Left forelimb (tissue), 1 donor: ENCODE measurements at places on chromosomes 3 and 15.
A peak's percentile ranks its signal among the peaks of the same experiment; 100 is the strongest.

GRCh38 chr3:7700977-7701376 lies 800.6 kb upstream of the LMCD1 start:
- no peak for DNase-seq

- DNase-seq = peak; percentile 71
Measured at GRCh38 chr15:70415398-70415797, 317.7 kb upstream of the TLE3 start.

DNA sequence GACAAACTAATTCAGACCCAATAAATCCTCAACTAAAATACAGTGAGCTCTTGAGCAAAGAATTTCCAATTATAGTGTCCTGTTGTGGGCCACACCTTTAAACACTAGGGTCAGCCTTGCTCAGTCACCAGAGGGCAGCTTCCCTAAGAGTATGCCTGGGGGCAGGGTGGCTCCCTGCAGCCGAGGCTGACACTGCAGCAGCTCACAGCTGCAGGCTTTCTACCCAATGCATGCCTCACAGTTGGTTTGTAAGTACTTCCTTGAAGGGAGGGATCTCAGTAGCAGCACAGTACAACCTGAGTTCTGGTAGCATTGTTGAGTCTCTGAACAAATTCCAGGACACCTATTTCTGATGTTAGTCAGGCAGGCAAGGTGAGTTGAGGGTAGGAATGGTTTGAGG lies 335.6 kb downstream of the TUSC7 start:
- DNase-seq = no peak

- DNase-seq = no peak
Measured at GRCh38 chr15:66369773-66370651, 13.5 kb upstream of the TIPIN start.

DNA sequence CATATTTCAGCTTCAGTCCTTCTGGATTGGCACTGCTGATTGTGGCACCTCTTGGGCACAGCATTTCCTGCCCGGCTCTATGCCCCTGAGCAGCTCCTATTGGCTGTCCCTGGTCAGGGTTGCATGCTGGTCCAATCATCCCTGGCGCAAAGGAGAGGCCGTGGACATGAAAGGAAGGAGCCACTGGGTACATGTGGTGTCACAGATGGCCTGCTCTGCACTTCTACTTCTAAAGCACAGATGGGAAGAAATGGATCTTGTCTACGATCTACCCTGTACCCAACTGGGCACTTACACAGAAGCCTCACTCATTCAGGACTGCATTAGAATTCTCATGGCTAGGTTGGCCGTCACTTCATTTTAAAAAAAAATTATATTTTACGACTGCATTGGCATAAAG lies 232.5 kb downstream of the SHQ1 start:
- DNase-seq = no peak

- no peak for DNase-seq
Measured at GRCh38 chr3:169300436-169300835, 363.1 kb downstream of the MECOM start.

DNA sequence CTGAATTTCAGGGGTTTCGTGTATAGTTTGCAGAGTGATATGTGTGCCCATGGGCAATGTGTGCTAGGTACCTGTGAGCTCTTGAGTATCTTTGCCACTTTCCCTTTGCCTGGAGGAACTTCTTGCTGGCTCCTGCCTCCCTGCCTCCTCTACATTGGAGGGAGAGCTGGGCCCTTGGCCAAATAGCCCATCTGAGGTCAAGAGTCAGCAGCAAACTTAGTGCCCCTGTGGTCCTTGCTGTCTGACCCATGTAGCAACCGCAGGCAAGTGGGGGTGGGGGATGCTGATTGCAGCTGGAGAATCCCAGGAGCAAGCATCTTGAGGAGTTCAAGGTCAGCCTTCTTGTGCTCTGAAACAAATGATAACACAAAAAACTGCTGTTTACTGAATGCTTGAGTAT lies 5.4 kb upstream of the TBC1D21 start:
- DNase-seq = peak; percentile 36

DNA sequence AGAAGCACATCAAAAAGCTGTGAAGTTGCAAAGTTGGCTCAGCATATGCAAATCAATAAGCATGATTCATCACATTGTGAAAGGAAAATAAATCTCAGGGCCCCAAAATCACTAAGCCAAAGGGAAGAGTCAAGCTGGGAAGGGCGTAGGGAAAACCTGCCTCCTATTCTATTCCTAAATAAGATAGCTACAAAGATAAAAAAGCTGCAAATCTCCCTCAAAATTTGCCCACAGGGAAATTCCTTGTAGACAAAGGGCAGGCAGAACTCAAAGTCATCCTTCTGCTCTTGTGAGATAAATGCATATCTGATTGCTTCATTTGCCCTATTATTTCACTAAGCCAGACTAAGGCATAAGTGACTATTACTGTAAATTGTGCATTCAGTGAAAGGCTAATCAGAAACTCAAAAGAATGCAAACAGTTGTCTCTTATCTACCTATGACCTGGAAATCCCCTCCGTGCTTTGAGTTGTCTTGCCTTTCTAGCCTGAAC lies 30.5 kb upstream of the CCNL1 start:
- no peak for DNase-seq

- DNase-seq = no peak
Measured at GRCh38 chr3:134852132-134852531, 57.1 kb downstream of the EPHB1 start.
